ENCODE measurements at places on chromosomes 7 and 10. TPM values are rescaled to one million over a fixed set of nuclear protein-coding genes. Genes with fewer than 3 reads are reported as not detected.

DNA sequence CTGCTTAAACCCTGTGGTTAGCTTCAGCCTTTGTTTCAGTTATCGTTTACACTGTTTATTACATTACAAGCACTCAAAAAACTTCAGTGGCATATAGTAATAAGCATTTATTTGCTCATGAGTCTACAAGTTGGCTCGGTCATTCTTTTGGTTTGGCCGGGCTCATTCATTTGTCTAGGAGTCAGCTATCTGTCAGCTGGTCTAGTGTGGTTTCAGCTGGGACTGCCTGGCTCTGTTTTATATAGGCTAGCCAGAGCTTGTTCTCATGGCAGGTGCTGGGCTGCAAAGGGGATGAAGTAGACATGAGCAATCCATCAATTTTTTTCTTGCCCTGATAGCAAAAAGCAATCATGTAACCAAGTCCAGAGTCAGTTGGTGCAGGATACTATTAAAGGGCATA lies 103.6 kb downstream of the MKLN1 start:
- no peaks in the 10 kb centered on the region for H3K27me3 ChIP-seq
- no peak for DNase-seq
- no peak overlapping the region for H3K27ac ChIP-seq
- no peaks in the 10 kb centered on the region for H3K4me1 ChIP-seq
- H3K4me3 ChIP-seq, result no peak overlapping the region

DNA sequence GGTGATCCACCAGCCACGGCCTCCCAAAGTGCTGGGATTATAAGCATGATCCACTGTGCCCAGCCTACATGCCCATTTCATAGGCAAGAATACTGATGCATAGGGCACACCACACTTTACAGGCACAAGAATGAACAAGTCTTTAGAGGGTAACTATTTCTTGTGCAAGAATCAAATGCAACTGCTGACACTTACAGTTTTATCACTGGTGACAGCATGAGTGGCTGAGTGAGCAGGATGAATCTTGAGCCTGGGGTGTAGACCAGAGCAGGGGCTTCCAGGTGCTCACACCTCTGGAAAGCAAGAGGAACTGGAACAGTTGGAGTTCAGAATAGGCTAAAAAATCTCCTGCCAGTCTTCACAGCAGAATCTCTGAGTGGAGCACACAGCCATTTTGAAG lies 287.5 kb downstream of the KCNMA1 start:
- no peaks in the 10 kb centered on the region for H3K27me3 ChIP-seq
- no peaks in the 10 kb centered on the region for H3K36me3 ChIP-seq
- H3K27ac ChIP-seq, result no peak overlapping the region
- H3K4me1 ChIP-seq, result no peaks in the 10 kb centered on the region

DNA sequence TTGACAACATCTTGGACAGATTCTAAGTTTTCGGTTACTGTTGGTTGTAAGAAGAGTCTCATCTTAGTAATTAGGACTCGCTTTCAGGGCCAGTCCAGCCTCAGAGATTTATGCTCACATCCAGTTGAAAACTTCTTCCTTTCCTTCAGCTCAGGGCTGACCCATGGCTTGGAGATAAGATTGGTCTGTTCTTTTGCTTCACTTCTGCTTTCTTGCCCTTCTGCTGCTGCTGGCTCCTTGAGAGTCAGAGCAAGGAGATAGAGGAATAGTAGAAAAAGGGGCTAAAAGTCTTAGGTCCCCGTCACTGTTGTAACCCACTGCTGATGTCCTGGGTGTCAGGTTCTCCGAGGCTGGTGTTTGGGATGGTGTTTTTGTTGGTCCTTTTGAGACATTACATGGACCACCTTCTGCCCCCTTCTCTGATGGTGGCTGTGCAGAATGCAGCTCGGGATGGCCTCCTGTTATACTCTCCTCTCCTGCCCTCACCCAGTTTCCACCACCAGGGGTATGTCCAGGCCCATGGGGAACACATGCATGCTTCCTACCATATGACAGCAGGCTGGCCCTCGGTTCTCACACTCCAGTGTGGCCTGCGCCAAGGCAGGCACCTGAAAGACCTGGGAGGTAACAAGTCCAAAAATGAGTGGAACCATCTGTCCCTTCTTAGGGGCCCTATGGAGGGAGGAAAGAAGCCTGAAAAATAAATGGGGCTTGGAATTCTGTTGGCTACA lies 67.8 kb upstream of the PCBD1 start:
- no peaks in the 10 kb centered on the region for H3K4me1 ChIP-seq
- no peak overlapping the region for H3K27ac ChIP-seq
- DNase-seq, result no peak
- H3K36me3 ChIP-seq, result no peaks in the 10 kb centered on the region
- H3K4me3 ChIP-seq, result no peak overlapping the region

- H3K27me3 ChIP-seq, result no peaks in the 10 kb centered on the region
- DNase-seq, result peak; percentile 90
- H3K27ac ChIP-seq, result no peak overlapping the region
- H3K4me3 ChIP-seq, result no peak overlapping the region
- no peaks in the 10 kb centered on the region for H3K4me1 ChIP-seq
These were observed 55.9 kb downstream of the UPF2 start for GRCh38 chr10:11986593-11987216.

GRCh38 chr10:44357023-44357540 lies 27.8 kb downstream of the CXCL12 start:
- no peak overlapping the region for H3K27ac ChIP-seq
- no peak overlapping the region for H3K4me3 ChIP-seq
- H3K27me3 ChIP-seq, result no peaks in the 10 kb centered on the region
- H3K4me1 ChIP-seq, result no peaks in the 10 kb centered on the region

The TEX36 gene
- not detected for total RNA-seq

The GRID2IP gene
- total RNA-seq, result 0.80 TPM

DNA sequence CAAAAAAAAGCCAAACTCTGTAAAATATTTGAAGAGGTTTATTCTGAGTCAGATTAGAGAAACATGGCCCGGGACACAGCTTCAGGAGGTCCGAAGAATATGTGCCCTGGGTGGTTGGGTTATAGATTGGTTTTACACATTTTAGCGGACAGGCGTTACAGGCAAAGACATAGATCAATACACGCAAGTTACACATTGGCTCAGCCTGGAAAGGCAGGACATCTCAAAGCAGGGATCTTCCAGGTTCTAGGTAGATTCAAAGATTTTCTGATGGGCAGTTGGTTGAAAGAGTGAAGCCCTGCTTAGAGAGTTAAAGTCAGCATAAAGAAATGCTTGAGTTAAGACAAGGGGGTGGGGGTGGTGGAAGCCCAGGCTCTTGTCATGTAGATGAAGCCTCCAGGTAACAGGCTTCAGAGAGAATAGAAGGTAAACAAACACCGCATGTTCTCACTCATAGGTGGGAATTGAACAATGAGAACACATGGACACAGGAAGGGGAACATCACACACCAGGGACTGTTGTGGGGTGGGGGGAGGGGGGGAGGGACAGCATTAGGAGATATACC lies 464.3 kb upstream of the ADARB2 start:
- no peak for DNase-seq
- no peaks in the 10 kb centered on the region for H3K36me3 ChIP-seq
- H3K4me1 ChIP-seq, result peaks cover 8% of the 10 kb centered on the region
- no peak overlapping the region for H3K4me3 ChIP-seq
- H3K27ac ChIP-seq, result no peak overlapping the region
